KBM-7 (cell line): ENCODE measurements at places on chromosomes 13 and 19.

DNA sequence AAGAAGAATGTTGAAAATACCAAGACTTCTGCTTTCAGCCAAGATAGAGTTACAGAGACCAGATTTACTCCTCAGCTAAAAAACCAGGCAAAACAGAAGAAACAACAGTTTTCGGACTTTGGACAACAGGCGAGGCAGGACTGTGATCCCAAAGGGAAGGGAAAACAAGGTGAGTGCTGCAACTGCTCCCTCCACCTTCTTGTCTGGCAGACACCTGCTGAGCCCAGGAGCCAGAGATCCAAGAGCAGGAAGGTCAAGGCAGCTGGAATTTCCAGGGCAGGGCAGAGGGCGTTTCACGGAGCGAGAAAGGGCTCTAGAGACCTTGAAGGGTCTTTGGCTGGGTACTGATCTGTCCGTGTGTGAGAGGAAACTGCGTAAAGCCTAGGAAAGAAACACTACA is 32.9 kb upstream of the SLC7A9 start:
- no peak for DNase-seq

DNA sequence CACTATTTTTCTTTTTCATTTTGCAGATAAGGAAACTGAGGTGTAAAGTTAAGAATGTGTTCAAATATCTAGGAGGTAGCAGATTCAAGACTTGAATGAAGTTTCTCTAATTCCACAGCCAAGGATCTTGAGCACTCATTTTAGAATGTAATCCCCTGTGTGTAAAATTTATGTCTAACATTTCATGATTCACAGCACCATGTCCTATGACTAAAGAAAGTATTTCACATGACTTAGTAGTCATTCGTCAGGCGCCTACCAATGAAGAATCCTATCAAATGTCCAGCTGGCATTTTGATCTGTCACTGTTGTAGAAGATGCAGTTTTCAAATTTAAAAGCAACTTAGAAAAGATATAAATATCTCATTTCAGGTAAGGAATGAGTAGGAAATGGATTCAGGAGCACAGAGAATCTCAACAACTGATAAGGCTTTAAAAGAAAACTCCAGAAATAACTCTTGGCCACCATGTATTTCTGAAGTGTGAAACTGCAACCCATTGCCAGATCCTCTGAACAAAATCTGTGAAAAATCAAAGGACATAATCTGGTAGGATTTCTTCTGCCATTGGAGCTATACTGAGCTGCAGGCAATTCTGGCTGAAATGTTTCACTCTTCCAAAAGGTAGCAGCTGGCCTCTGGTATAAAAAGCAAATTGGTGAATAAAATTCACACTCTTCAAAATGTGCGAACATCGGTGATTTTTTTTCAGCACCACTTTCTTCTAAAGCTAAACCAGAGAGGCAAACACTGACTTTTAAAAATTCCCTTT is 92.2 kb downstream of the DCLK1 start:
- DNase-seq, result no peak

DNA sequence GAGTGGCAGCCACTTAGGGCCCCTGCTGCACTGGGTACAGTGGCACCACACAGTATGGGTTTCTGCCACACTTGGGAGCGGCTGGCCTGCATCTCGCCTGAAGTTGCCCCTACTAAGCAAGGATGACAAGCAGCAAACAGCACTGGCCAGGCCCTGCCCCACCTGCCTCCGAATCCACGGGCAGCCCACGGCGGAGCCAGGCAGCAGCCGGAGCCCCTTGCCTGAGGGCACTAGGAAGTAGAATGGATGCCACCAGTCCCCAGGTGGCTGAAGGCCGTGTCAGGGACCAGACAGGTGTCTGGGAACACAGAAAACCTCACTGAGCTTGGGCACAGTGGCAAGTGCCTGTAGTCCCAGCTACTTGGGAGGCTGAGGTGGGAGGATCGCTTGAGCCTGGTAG is 19.4 kb downstream of the MLLT1 start:
- DNase-seq, result no peak

- peak; percentile 30 for DNase-seq
Measured at GRCh38 chr13:20960663-20961309, 58.2 kb upstream of the XPO4 start.

DNA sequence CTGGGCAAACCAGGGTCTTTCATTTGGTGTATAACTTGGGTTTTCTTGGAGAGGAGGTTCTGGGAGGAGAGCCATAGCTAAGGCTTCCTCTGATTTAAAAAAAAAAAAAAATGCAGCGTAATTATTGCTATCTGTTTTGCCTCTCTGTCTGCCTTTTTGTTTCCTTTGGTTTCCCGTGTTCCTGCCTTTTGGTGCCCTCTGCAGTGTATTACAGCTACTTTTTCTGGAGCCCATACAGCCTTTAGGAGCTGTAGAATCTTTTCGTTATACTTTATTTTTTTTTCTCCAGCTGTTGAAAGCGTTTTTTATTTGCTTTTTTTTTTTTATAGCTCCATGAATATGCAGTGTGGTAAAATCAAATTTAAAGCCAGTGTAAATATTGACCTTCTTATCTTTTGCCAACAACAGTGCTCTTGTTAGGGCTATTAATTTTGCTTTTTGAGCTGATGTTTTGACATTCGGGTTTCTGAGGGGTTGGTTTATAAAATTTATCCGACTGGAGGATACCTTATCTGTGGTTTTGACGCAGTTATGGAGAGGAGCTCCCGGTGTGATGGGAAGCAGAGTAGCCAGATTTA is 38.1 kb downstream of the ZNF493 start:
- DNase-seq, result no peak

DNA sequence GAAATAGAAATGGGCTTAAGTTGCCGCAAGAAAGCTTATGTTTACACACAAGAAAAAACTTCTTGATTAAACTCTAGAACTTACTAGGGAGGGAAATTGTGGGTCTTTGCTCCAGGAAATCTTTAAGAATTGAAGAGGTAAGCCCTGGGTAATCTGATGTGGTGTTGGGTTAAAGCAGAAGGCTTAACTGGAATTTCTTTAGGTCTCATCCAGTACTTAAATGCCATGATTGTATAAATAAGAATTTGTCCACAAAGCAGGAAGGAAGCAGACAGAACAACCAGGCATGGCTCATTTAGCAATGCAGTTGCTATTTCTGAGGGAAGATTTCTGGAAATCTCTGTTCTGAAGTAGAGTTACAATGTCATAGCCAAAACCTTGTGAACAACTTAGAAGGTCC is 360.4 kb downstream of the KLF5 start:
- DNase-seq, result no peak
